ENCODE measurements at places on chromosomes 2 and 18. TPM values are rescaled to one million over a fixed set of nuclear protein-coding genes. Genes with fewer than 3 reads are reported as not detected.

The VIT gene
- total RNA-seq: not detected

The MAL gene
- not detected for total RNA-seq

The KCNG3 gene
- not detected for total RNA-seq

The CD8A gene
- total RNA-seq: not detected
